ENCODE measurements at places on chromosomes 4 and X. TPM values are rescaled to one million over a fixed set of nuclear protein-coding genes. Genes with fewer than 3 reads are reported as not detected.

- DNase-seq: no peak
These were observed 228.6 kb upstream of the CTSO start for GRCh38 chr4:156182269-156182668.

DNA sequence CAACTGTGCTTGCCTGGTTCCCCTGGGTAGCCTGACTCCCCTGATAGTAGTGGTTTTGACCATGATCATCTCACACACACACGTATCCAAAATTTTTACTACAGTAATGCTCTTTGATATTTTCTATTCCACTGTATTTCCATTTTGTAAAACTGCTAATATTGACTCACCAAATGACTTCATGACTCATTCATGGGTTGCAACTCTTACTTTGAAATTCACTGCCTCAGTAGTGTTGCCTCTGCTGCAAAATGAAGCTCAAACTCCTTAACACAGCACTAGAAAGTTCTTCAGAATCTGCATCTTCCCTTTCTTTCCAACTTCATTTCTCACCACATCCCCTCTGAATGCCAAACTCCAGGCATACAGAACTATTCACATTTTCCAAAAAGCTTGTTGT lies 20.3 kb downstream of the QRFPR start:
- peak; percentile 12 for DNase-seq

The IL13RA2 gene
- total RNA-seq: not detected

DNA sequence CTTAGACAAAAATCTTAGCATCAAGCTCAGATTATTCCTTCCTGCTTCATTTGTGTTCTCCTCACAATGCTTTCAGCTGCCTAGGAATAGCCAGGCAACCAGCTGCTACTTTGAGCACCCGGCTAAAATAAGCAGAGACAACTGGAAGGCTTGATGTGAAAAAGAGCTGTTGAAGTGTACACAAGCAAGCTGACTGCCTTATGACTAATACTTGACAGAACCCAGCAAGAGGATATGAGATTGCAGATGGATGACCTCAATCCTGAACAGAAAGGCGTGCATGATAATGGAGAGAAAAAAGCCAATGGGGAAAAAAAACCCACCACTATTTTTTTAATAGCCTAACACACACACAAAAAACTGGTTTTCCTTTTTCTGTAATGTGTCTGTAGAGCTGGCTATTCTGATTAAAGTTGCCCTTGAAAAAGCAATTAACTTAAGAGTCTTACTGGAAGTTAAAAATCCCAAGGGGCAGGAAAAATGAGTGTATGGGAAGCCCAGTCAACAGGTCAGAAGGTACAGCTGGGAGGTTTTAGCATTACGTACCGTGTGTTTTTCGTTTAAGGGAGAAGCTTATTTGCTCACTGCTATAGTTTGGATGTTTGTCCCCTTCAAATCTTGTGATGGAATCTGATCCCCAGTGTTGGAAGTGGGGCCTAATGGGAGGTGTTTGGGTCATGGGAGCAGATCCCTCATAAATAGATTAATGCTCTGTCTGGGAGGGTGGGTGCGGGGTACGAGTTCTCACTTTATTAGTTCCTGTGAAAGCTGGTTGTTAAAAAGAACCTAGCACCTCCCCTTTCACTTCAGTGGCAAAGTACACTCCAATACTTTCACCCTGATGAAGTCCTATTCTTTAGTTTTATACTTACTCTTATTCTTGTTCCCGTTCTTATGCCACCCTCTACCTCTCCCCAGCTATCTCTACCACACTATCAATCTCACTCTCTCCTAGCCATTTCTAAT lies 37.1 kb upstream of the HERC6 start:
- DNase-seq: peak; percentile 93

DNA sequence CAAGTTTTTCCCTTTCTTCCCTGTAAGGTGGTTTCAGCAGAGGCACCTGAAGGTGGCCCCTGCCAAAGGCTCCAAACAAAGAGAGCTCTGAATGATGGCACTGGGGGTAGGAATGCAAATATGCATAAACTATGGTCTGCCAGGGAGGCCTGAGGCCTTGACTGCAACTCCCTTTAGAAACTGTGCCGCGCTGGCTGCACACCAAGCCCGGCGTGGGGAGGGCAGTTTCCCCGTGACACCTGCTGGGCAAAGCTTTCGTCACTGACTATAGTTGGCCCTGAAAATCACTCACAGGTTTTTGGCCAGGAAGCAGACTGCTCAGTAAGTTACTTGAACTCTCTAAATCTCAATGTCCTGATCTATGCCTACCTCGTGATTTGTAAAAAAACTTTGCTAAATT lies 97.8 kb upstream of the ATOH1 start:
- no peak for DNase-seq

DNA sequence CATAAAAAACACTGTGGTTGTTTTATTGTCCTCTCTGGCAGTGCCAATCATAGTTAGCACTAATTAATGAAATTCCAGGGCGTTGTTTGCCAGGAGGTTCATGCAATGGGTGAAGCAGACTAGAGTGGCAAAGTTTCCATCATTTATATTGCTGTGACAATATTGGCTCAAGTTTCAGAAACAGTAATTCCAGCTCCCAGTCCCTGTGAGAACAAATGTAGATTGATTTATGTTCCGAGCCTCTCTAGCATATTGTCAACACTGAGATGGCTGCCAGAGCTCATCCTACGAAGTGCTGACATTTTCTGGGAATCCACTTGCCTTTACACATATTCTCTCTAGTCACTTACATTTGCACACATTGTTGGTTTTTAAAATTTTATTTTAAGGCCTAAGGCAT lies 440.0 kb upstream of the IGFBP7 start:
- DNase-seq: no peak

The TASL gene
- total RNA-seq: not detected

DNA sequence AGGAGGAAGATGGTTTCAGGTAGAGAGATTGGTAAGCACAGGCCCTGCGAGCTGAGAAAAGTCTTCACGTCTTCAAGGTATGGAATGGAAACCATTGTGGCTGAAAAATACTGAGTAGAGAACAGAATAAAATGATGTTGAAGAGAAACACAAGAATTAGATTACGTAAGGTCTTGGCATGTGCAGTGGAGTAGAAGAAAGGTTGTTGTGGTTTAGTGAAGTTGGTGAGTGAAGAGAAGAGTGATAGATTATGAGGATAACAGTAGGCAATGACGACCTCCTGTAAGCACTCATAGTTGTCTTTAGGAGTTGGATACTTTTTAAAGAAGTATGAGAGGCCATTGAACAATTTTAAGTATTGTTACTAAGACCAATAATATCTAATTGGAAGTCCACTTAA lies 642.6 kb downstream of the PCDH7 start:
- no peak for DNase-seq

All from cardiac muscle cell (in vitro differentiated cells and primary cell).